ENCODE measurements at places on chromosomes 4 and X.

GRCh38 chr4:141569141-141569540 is 67.2 kb upstream of the IL15 start:
- no peak for DNase-seq

DNA sequence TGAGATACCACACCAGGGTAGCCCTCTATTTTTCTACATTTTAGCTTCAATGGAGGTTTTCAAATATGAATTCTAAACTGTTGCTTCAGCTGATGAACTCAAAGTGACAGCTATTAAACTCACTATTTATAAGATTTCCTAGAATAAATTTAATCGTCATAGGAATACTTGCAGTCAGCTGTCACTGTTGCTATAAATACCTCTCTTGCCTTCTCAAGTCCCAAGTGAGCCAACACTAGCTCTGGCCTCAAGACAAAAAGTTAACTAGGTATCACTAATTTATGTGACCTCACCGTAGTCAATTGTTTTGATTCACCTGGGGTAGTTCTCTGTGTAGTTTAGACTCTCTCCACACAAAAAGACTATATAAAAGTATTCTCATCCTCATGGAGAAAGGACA is 34.3 kb upstream of the PROM1 start:
- no peak for DNase-seq

DNA sequence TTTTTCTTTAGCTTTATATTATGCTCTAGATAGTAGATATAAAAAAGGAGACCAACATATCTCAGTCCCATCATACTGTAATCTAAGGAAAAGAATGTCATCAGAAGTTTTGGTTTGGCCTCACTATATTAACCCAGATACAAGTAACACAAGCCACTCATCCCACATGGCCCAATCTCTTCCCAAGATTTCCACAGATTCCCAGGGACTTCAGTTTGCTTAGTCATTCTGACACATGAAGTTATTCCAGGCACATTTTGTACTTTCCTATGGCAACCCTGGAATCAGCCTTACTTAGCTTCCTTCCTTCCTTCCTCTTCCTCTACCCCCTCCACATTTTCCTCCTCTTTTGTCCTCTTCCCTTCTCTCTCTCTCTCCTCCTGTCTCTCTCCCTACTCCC is 21.7 kb upstream of the DCLK2 start:
- no peak for DNase-seq

GRCh38 chr4:151865312-151865711 is 104.5 kb upstream of the GATB start:
- no peak for DNase-seq

DNA sequence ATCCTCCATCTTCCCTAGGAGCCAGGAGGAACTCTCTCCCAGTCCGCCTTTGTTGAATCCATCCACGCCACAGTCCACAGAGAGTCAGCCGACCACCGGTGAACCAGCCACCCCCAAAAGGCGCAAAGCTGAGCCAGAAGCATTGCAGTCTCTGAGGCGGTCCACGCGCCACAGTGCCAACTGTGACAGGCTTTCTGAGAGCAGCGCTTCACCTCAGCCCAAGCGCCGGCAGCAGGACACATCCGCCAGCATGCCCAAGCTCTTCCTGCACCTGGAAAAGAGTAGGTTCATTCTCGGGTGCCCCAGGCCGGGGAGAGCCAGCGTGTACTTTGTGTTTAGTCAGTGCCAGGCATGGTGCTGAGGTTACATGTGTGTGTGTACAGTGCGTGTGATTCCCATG is 7.4 kb downstream of the MSL3 start:
- DNase-seq, result no peak

Measured in NK-92 treated with Interleukin-12 subunit alpha and Interleukin-12 subunit beta, amount 100 ng/mL, for 24 hours (cell line).